ENCODE measurements at places on chromosomes 11 and 22. TPM values are rescaled to one million over a fixed set of nuclear protein-coding genes. Genes with fewer than 3 reads are reported as not detected.

The NCAPH2 gene
- total RNA-seq: 26.7 TPM

The FUT4 gene
- total RNA-seq: 1.3 TPM

The ADAMTS15 gene
- 45.6 TPM for total RNA-seq

The KRTAP5-9 gene
- not detected for total RNA-seq

Measured in Right ventricle myocardium inferior (tissue), 1 donor.